ENCODE measurements at places on chromosomes 12 and 14.

GRCh38 chr12:110354172-110354780 lies 49.2 kb downstream of the ANAPC7 start:
- no peaks in the 10 kb centered on the region for H3K27me3 ChIP-seq
- H3K36me3 ChIP-seq: no peaks in the 10 kb centered on the region
- no peak for DNase-seq
- H3K4me3 ChIP-seq: no peak overlapping the region
- H3K27ac ChIP-seq: no peak overlapping the region

GRCh38 chr12:89262855-89263552 lies 89.3 kb downstream of the DUSP6 start:
- no peak for DNase-seq
- no peaks in the 10 kb centered on the region for H3K27me3 ChIP-seq
- H3K4me1 ChIP-seq: no peaks in the 10 kb centered on the region
- H3K27ac ChIP-seq: no peak overlapping the region
- H3K36me3 ChIP-seq: no peaks in the 10 kb centered on the region

GRCh38 chr12:104455578-104456416 lies 951 bp upstream of the CHST11 start:
- H3K27ac ChIP-seq: no peak overlapping the region
- no peak for DNase-seq
- H3K4me1 ChIP-seq: peaks cover 20% of the 10 kb centered on the region
- H3K4me3 ChIP-seq: peak overlapping the region; percentile 100

DNA sequence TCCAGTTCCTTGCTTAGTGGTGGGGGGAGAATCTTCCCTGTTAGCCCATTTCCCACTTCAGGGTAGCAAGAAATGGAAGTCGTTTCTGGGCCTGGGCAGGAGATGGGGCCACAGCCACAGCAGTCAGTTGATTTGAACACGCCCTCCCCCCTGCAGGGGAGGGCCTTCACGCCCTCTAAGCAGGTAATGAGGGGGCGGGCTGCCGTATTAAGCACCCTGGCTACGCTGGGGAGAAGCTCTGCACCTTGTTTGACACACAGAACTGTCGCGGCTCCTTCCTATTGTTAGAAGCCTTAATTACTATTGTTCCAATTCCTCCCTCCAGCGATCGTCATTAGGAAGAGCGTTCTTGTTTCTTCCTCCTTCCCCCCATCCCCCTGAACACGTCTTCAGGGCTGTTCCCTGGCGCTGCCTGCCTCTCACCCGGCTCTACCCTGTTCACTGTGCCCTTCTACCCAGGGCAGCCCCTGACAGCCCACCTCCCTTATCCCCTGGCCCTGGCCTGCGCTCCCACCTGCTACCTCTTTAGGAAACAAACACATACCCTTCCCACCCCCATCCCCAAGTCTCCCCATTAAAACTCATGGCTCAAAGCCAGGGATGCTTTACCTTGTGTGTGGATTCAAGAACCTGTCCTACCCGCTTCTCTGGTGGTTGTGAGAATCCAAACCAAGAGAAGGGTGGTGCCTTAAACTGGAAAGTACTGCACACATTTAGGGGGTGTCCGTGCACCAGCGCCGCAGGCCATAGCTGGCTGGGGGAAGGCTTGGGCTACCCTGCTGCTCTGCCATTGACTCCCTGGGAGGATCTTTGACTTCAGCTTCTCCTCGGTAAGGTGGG lies 137.6 kb downstream of the TSPAN9 start:
- H3K36me3 ChIP-seq: no peaks in the 10 kb centered on the region
- H3K4me1 ChIP-seq: no peaks in the 10 kb centered on the region
- no peak overlapping the region for H3K4me3 ChIP-seq
- DNase-seq: no peak

- no peak overlapping the region for H3K27ac ChIP-seq
- no peaks in the 10 kb centered on the region for H3K27me3 ChIP-seq
- no peak overlapping the region for H3K4me3 ChIP-seq
Measured at GRCh38 chr12:18990856-18991255, 138.7 kb upstream of the PLEKHA5 start.

DNA sequence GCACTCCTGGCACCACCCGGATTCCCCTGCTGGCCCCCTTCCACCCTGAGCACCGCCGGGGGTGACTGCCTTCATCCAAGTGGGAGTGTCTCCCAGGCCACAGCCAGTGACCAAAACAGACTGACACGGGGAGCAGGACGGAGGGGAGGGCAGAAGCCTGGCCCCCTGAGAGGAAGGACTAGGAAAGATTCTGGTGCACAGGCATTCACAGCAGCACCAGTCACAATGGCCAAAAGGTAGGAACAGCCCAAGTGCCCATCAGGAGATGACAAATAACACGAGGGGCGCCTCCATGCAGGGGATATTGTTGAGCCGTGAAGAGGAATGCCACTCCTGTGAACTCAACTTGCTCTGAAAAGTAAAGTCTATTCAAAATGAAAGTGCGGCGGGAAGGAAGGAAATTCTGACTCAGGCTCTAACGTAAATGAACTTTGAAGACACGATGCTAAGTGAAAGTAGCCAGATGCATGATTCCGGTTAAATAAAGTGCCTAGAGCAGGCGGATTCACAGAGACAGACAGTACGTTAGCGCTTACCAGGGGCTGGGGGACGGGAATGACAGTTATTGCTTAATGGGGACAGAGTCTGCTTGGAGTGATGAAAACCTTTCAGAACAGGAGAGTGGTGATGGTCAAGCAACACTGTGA lies 146.1 kb upstream of the NCOR2 start:
- no peaks in the 10 kb centered on the region for H3K36me3 ChIP-seq
- H3K4me3 ChIP-seq: peak overlapping the region; percentile 51
- H3K27me3 ChIP-seq: no peaks in the 10 kb centered on the region
- peaks cover 20% of the 10 kb centered on the region for H3K4me1 ChIP-seq

- H3K36me3 ChIP-seq: no peaks in the 10 kb centered on the region
- H3K27ac ChIP-seq: no peak overlapping the region
- H3K4me1 ChIP-seq: no peaks in the 10 kb centered on the region
- no peak for DNase-seq
Measured at GRCh38 chr14:43204816-43205215, 1302.3 kb downstream of the FSCB start.

DNA sequence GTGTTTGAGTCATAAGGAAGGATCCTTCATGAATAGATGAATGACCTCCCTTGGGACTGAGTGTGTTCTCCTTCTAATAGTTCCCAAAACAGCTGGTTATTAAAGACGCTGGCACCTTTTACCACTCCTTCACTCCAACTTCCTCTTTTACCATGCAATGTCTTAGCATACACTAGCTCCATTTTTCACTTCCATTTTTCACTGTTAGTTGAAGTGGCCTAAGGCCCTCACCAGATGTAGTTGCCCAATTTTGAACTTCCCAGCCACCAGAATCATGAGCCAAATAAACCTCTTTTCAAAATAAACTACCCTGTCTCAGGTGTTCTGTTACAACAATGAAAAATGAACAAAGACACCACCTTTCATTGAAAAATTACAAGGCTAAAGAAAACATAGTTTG lies 64.7 kb downstream of the GPR65 start:
- no peak overlapping the region for H3K4me3 ChIP-seq
- no peaks in the 10 kb centered on the region for H3K27me3 ChIP-seq
- DNase-seq: no peak
- no peaks in the 10 kb centered on the region for H3K36me3 ChIP-seq

DNA sequence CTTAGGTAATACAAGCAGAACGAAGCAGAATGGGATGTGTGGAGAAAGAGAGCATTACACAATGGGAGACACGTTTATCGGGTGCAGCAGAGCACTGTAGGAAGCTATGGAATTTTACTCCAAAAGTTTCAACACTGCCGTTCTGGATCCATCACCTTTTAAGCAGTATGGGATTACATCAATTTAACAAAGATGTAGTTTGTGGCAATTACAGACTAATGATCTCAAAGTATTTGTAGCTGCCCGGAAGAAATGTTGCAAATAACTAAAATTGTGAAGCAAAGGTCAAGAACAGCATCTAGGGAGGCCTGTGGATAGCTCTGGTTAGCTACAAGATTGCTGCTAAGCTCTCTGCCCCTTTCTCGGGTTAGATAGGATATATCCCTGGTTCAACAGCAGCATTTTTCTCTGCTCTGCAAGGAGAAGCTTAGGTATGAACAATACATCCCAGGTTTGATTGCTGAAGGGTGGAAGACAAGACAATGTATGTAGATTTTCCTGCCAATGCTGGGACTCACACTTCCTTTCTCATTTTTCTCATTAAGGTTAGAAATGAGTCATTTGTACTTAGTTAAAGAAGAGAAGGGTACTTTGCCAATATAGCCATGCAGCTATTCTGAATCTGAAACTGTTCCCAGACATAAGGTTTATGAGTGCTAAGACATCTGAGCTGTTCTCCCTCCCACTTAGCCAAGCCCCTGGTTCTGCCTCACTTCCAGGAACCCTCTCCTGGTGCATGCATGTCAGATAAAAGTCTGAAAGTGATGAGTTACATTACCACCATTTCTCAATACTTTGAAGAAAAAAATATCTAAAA lies 75.0 kb upstream of the HIF1A start:
- H3K4me3 ChIP-seq: no peak overlapping the region
- H3K36me3 ChIP-seq: no peaks in the 10 kb centered on the region
- DNase-seq: no peak
- no peaks in the 10 kb centered on the region for H3K4me1 ChIP-seq
- no peaks in the 10 kb centered on the region for H3K27me3 ChIP-seq

GRCh38 chr12:123391546-123392343 lies 7.8 kb downstream of the KMT5A start:
- H3K27ac ChIP-seq: no peak overlapping the region
- peaks cover 44% of the 10 kb centered on the region for H3K4me1 ChIP-seq

DNA sequence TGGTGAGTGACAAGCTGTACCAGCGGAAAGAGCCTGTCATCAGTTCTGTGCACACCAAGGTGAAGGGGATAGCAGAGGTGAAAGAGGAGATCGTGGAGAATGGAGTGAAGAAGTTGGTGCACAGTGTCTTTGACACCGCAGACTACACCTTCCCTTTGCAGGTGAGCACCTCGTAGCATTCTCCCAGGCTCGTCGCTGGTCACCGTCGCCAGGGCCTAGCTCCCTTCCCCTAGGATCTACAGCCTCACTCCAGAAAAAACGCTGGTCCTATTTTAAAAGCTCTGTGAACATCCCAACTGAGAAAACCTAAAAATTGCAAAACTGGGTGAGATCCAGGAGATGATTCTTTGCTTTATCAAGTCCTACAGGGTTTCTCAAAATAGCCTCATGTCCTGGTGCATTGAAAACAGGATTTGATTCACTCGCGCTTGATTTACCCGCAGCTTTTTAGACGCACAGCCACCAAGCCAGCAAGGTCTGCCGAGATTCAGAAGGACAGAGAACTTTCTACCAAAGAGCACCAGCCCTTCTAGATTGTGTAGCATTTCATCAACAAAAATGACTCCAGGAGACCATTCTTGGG lies 22.2 kb downstream of the P2RX7 start:
- H3K27me3 ChIP-seq: no peaks in the 10 kb centered on the region
- H3K4me1 ChIP-seq: no peaks in the 10 kb centered on the region
- H3K27ac ChIP-seq: no peak overlapping the region
- H3K36me3 ChIP-seq: peaks cover 8% of the 10 kb centered on the region
- H3K4me3 ChIP-seq: no peak overlapping the region
- DNase-seq: no peak

GRCh38 chr12:46219132-46219876 lies 49.5 kb downstream of the SLC38A1 start:
- no peak for DNase-seq
- peak overlapping the region; percentile 94 for H3K27ac ChIP-seq
- peaks cover 81% of the 10 kb centered on the region for H3K4me1 ChIP-seq
- no peaks in the 10 kb centered on the region for H3K27me3 ChIP-seq
- peaks cover 26% of the 10 kb centered on the region for H3K36me3 ChIP-seq

GRCh38 chr12:126084480-126084879 lies 1019.2 kb downstream of the AACS start:
- no peak overlapping the region for H3K27ac ChIP-seq
- H3K4me1 ChIP-seq: no peaks in the 10 kb centered on the region
- DNase-seq: no peak
- no peak overlapping the region for H3K4me3 ChIP-seq

DNA sequence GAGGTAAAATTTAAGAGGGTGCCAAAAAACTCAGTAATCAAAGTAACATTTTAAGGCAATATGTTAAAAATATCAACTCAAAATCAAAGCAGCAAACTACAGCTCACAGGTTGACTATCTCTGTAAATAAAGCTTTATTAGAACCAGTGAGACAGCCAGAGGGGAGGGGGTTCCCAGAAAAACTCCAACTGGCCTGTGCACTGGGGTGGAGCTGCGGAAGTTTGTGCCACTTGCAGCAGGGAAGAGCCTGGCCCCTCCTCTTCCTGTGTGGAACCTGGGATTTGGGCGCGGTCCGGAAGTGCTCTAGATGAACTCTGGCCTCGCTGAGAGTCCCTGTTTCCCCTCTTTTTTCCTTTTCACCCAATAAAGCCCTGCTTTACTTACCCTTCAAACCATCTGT lies 8.1 kb downstream of the STON2 start:
- H3K4me1 ChIP-seq: no peaks in the 10 kb centered on the region
- DNase-seq: no peak
- H3K27ac ChIP-seq: no peak overlapping the region
- H3K4me3 ChIP-seq: no peak overlapping the region
- H3K36me3 ChIP-seq: no peaks in the 10 kb centered on the region

GRCh38 chr12:52139579-52140062 lies 52.2 kb downstream of the KRT80 start:
- peak; percentile 64 for DNase-seq
- H3K27ac ChIP-seq: no peak overlapping the region
- H3K4me3 ChIP-seq: no peak overlapping the region
- no peaks in the 10 kb centered on the region for H3K4me1 ChIP-seq
- H3K27me3 ChIP-seq: peaks cover 5% of the 10 kb centered on the region

GRCh38 chr12:108685469-108686260 lies 45.7 kb downstream of the CORO1C start:
- no peak overlapping the region for H3K27ac ChIP-seq
- no peaks in the 10 kb centered on the region for H3K27me3 ChIP-seq
- H3K4me1 ChIP-seq: peaks cover 22% of the 10 kb centered on the region
- no peaks in the 10 kb centered on the region for H3K36me3 ChIP-seq

GRCh38 chr12:15474766-15475165 lies 152.5 kb downstream of the PTPRO start:
- no peak overlapping the region for H3K4me3 ChIP-seq
- H3K27ac ChIP-seq: no peak overlapping the region
- H3K36me3 ChIP-seq: no peaks in the 10 kb centered on the region
- no peaks in the 10 kb centered on the region for H3K4me1 ChIP-seq
- peaks cover 8% of the 10 kb centered on the region for H3K27me3 ChIP-seq
- DNase-seq: no peak

DNA sequence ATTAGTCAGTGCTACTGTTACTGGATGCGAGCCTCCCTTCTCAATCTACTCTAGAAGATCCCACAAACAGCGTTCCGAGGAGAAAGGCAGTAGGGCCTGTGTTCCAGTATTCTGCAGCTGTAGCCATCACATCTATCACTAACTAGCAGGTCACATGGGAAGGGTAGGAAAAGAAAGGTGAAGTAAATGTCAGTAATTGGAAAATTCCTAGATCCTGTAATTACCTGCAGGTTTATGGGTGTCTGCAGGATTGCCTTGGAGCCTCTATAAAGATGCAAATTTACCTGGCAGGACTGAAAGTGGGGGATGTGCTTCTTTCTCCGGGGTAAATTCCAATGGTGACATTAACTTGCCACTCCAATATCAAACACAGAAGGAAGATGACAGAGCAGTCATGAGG lies 77.8 kb downstream of the FERMT2 start:
- no peak for DNase-seq
- H3K4me1 ChIP-seq: no peaks in the 10 kb centered on the region
- H3K27me3 ChIP-seq: no peaks in the 10 kb centered on the region
